ENCODE measurements at places on chromosomes 11 and 22.
A peak's percentile ranks its signal among the peaks of the same experiment; 100 is the strongest.

DNA sequence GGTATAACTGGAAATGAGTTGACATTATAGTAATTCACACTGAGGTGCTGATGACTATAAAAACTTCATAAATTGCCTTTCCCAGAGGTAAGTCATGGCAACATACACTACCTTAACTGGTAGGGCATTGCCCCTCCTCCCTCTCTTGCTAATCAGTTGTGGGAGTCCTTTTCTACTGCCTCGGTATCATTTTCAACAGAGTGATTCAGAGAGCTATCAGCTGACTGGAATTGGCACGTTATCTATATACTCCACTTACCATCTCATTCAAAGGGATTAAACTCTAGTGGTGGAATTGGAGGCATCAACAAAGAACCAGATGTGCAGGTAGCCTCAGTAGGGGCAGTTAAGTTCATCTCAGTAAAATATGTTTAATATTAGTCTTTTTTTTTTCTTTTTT, 8.0 kb upstream of the NUP160 start:
- DNase-seq: no peak

GRCh38 chr11:64558065-64558745, 32.8 kb upstream of the SLC22A12 start:
- no peak for DNase-seq

GRCh38 chr11:124760806-124761205, 1.3 kb downstream of the ESAM start:
- no peak for DNase-seq

DNA sequence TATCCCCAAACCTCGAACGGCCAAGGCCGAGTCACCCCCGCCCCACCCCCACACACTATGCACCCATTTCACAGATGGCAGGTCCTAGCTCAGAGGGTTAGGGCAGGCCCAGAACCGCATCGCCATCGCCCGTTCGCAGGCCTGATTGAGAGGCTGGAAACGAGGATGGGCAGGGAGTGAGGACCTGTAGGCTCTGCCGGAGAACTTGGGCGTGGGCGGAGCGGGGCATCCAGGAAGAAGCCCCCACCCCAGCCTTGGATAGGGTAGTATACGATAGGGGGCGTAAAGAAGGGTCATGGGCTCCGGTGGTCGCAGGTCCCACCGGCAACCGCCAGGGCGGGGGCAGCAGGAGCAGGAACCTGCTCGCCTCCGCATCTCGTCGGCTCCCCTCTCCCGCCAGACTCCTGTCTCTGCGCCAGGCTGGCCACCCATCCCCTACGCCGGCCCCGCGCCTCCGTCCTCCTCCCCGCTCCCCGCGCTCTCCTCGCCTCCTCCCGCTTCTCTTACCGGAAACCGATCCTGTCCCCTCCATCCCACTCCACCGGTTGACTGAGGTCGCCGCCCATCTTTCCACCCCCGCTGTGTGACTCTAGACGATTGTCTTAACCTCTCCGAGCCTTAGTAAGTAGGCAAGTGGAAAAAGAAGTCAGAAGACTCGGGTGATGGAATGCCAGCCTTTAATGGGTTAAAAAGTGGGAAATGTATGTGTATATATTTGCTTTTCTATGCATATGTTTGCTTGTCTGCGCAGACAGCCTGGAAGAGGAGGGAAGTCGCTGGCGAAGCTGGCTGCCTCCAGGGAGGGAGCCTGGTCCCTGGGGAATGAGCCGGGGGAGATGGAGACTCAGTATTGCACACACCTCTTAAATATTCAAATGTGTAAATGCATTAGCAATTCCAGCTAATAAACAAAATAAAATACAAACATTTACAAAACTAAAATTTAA, 52.8 kb downstream of the CYTH4 start:
- DNase-seq: no peak

DNA sequence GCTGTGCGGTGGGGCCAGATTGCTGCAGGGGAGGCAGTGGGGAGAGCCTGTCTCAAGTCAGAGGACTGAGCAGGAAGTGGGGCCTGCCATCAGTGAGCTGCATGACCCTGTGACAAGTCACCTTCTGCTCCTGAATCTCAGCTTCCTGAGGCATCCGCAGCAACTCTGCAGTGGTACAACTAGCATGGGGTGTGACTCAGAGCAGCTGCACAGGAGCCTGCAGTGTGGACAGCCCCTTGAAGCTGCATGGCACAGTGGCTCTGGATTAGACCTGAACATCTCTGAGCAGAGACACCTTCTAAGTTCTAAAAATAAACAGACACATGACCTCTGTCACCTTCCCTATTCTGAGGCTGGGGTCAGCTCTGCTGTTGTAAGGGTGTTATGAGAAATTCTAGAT, 18.0 kb downstream of the FAM227A start:
- no peak for DNase-seq

DNA sequence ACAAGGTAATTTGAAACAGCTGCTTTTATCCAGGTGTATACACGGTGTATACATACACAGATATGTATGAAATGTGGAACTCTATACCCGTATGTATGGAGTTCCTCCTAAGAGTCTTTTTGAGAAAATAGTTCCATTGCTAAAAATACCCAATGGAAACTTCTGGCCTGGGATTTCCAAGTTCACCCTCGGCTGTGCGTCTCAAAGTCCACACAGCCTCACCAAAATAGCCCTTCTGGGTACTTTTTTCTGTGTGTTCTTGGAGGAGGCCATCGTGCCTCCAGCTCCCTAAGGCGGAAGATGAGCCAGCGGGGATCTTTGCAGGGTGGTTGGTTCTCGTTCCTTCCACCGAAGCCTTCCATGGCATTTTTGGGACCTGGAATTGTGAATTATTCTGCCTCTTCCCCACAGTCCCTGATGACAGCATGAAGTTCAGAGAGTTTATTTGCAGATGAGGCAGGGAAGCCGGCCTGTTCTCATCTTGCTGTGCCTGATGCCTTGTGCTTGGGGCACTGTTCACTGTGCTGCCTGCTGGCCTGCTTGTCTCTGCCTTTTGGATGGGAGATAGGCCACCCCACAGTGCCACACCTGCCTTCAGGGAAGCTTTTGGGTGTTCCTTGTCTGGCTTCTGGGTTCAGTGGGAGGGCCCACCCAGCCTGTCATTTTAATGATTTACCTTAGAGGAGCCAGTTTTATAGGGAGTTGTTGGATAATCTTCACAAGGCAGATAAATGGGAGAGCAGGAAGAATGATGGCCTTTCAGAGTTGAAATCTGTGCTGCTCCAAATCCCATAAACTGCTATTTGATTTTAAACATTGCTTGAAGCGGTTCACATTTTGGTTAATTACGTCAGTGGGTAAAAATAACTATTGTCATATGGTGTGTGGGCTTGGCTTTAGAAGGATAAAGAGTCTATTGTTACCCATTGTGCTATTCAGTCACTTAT, 112.7 kb upstream of the OR4B1 start:
- no peak for DNase-seq

- DNase-seq: no peak
Measured at GRCh38 chr11:6307876-6308275, 12.4 kb downstream of the CAVIN3 start.

DNA sequence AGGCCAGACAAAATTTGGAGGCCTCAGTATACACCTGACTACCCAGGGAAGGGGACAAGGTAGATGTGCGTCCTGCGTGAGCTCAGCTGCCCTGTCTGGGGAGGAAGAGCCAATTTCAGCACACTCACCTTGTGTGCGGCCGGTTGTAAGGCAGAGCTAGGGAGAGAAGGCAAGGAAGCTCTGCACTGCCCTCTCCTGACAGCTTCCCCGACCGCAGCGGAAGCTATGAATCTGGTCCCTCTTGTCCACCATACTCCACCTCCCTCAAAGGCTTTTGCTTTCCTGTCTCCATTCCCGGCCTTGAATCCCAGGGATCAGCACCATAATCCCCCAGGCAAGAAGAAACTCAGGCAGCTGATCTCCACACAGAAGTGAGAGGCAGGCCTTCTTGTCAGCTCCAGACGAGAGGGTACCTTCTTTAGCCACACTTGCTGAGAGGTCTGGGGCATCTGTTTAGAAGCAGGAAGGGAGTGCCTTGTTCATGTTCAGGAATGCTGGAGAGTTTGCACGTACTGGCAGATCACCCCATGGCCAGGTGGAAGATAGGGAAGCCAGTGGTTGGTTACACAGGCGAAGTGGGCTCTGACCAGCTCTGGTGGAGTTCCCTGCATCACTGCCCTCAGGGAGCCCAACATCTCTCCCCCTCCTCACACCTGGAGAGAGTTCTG, 62.5 kb downstream of the FEZ1 start:
- DNase-seq: no peak

DNA sequence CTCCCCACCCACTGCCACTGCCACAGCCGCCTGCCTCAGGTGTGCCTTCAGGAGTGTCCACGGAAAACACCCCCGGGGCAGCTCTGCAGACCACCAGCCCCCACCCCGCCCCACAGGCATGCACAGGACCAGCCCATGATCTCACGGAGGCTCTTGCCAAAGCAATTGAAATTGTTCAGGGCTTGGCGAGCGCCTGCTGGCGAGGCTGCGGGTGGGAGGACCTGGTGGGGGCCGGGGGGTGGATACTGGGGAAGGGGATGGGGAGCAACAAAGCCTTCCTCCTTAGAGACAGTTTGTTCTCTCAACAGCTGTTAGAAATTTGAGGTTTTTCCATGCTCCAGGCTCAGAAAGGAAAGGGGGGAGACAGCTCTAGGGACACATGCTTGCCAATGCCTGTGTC, 274.7 kb downstream of the MN1 start:
- DNase-seq: no peak

GRCh38 chr11:66339686-66340483, 3.7 kb upstream of the RIN1 start:
- no peak for DNase-seq

DNA sequence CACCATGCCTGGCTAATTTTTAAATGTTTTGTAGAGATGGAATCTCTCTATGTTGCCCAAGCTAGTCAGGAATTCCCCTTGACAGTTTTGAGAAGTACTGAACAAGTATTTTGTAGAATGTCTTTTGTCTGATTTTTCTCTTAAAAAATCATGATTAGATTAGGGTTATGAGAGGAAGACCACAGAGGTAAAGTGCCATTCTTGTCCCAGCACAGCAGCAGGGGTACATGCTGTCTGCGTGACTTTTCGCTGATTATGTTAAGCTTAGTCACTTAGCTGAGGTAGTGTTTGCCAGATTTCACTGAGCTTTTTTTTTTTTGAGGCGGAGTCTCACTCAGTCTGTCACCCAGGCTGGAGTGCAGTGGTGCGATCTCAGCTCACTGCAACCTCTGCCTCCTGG, 13.6 kb upstream of the NUP160 start:
- peak; percentile 47 for DNase-seq

GRCh38 chr11:46337626-46338345, 9.5 kb upstream of the DGKZ start:
- DNase-seq: no peak

DNA sequence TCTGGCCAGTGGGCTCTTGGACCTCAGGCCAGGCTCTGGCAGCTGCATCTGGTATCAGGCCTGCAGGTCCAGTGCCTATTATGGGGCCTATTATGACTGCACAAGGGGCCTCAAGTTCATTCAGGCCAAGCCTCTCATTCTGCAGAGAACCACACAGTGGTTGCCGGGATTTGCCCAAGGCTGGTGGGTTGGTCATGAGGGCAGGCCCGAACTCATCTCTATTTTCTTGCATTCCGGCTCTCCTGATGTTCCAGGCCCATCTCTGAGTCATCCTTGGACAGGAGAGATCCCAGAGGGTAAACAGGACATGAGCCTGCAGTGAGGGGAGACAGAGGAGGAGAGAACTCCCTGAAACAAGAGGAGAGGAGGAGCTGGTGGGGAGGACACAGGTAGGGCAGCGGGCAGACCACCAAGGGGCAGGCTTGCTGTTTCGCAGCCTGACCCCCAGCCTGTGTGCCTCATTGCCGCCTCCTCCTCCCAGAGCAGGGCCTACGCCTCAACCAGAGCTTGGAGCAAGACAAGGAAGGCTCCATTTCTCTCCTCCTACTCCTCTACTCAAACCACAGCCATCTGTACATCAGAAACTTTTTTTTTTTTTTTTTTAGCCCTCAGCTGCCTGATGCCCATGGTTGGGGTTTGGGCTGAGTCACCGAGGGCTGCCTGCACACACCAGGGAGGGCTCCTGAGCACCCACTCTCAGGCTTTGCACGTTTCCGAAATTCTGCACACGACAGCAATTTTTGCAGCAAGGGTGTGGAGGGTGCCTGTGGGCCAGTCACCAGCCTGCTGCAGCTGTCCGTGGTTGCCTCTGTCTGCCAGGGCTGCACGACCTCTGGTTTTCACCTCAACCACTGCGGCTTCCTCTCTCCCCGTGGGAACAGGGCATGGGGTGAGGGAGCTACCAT, 12.7 kb upstream of the TREH start:
- peak; percentile 2 for DNase-seq

DNA sequence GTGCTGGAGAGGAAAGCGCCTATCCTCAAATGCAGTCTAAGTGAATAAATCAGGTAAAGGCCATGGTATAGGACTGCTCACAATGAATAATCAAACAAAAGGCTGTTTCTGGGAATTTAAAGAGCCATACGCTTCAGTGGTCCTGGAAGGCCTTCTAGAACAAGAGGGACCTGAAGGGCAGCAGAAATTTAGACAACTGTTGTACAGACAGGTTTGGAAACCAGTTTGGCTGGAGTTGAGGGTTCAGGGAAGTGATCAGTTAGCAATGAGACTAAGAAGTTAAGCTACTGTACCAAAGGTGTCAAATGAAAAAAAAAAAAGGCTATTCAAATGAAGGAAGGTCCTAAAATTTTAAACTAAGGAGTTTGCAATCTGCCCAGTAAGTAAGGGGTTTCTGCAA, 56.6 kb upstream of the SCUBE2 start:
- DNase-seq: no peak

DNA sequence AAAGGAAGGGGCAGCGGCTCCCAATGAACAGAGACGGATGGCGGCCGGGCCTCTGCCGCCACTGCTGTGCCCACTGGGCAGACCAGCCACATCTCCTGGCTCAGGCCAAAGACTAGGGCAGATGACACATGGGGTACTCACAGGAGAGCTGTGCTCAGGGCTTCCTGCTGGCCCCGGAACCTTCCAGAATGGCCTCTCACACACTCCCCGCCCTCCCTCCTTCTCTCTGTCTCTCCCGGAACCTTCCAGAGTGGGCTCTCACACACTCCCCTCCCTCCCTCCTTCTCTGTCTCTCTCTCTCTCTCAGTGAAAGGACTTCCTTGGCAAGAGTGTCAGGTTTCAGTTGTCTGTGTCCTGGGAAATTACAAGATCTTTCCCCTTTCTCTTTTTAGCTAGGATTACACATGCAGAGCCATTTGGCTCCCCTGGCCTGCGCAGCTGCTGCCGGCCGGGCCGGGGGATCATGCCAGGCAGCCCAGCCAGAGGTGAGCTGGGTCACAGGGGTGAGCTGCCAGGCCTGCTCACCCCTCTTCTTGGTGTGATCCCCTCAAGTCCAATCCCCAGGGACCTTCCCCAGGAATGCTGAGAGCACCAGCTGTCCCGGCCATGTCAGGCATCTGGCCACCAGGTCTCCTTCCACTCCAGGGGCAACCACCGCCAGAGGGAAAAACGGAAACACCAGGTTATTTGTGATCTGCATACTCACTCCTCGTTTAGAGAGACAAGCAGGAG, 45.3 kb upstream of the ADA2 start:
- no peak for DNase-seq

- no peak for DNase-seq
Measured at GRCh38 chr22:34111210-34111824, 191.0 kb upstream of the LARGE1 start.

All from AG09319 (cell line).